Large intestine (tissue), 12 donors: ENCODE measurements at places on chromosomes 6 and 20. TPM values are rescaled to one million over a fixed set of nuclear protein-coding genes. Genes with fewer than 3 reads are reported as not detected.

The NNAT gene
- polyA plus RNA-seq, result 75.8 TPM

The LPA gene
- 0.06 TPM for polyA plus RNA-seq

The ZNF334 gene
- 29.6 TPM for polyA plus RNA-seq

The HBS1L gene
- 47.2 TPM for polyA plus RNA-seq

The LY6G6C gene
- polyA plus RNA-seq, result 0.25 TPM

The VARS1 gene
- polyA plus RNA-seq, result 34.2 TPM

- no peaks in the 10 kb centered on the region for H3K4me1 ChIP-seq
Observed at GRCh38 chr6:159221486-159222170, 52.4 kb downstream of the FNDC1 start.

- H3K27me3 ChIP-seq, result no peaks in the 10 kb centered on the region
- no peaks in the 10 kb centered on the region for H3K4me1 ChIP-seq
- no peak overlapping the region for H3K4me3 ChIP-seq
- H3K36me3 ChIP-seq, result no peaks in the 10 kb centered on the region
Observed at GRCh38 chr20:41276317-41276751, 41.2 kb downstream of the ZHX3 start.

DNA sequence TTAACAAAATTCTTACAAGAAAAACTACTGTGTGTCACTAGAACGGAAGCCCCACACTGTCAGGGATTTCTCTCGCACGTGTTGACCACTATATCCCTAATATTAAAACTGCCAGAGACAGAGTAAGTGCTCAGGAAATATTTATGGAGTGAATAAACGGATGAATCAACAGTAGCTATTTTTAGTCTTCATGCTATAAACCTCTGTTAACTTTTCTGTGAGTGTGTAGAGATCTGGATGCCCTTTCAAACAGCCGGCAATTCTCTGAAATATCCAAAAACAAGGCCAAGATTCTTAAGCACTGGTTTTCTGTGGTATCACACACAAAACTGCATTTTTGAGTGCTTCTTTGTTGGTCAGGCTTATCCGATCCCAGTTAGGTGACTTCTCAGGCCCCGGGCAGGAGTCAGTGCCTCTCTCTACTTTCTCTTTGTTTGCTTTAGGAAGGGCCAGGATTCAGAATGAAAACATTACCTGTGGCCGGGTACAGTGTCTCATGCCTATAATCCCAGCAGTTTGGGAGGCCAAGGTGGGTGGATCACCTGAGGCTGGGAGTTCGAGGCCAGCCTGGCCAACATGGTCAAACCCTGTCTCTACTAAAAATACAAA, 15.7 kb downstream of the ATP9A start:
- H3K27me3 ChIP-seq, result no peaks in the 10 kb centered on the region
- no peaks in the 10 kb centered on the region for H3K36me3 ChIP-seq
- peak overlapping the region; percentile 32 for H3K27ac ChIP-seq
- no peak overlapping the region for H3K4me3 ChIP-seq
- H3K4me1 ChIP-seq, result peaks cover 29% of the 10 kb centered on the region
- DNase-seq, result no peak

- H3K4me1 ChIP-seq, result peaks cover 4% of the 10 kb centered on the region
- peaks cover 57% of the 10 kb centered on the region for H3K27me3 ChIP-seq
- H3K4me3 ChIP-seq, result no peak overlapping the region
- DNase-seq, result no peak
- H3K36me3 ChIP-seq, result no peaks in the 10 kb centered on the region
Observed at GRCh38 chr20:36311141-36311853, 5.2 kb downstream of the DLGAP4 start.

DNA sequence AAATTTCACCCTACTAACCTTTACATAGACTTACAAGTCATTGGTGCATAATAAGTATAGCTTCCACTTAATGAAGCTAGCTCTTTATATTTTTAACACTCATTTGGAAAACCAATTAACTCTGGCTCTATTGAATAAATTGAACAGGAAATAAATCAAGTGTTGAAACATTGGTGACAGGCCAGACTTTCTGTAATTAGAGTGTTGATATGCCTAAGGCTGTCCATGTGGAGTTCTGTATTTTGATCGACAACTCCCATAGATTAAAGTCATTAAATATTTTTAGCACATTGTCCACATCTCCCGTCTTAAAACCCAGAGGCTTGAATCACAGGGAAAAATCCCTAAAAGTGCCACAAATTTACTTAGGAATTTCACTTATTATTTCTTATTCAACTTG, 468.3 kb downstream of the KHDRBS2 start:
- no peak for DNase-seq
- H3K27me3 ChIP-seq, result no peaks in the 10 kb centered on the region
- no peak overlapping the region for H3K27ac ChIP-seq
- H3K36me3 ChIP-seq, result no peaks in the 10 kb centered on the region

DNA sequence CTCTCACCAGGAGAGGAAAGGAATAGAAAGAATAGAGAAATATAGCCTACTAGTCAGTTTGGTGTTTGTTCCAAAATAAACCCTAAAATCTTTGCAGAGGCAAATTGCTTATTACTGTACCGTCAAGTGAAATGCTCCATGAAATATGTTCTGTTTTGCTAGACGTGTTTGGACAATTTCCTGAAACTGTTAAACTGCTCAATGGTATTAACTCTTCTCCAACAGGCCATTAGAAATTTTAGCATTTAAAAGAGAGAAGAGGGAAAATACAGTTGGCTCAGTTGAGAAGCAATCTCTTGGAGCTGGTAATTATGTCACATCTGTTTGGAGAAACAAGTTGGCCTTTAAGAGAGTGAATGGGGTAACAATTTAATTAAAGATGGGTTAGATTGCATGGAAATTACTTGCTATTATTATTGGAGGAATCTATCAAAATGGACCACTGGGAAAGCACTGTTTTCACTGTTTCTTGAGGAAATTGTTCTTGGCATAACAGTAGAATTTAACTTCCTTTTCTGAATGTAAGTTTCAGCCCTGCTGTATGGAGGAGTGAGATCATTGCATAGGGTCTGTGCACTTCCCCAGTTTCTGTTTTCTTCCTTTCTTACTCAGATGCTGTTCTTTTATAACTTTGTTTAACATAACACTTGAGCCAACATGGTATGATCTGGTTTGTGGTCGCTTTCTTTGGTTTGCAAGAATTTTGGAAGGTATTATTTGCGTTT, 373.6 kb downstream of the PLCB1 start:
- H3K4me3 ChIP-seq, result no peak overlapping the region
- DNase-seq, result no peak
- no peaks in the 10 kb centered on the region for H3K4me1 ChIP-seq
- H3K27ac ChIP-seq, result no peak overlapping the region
- no peaks in the 10 kb centered on the region for H3K36me3 ChIP-seq

DNA sequence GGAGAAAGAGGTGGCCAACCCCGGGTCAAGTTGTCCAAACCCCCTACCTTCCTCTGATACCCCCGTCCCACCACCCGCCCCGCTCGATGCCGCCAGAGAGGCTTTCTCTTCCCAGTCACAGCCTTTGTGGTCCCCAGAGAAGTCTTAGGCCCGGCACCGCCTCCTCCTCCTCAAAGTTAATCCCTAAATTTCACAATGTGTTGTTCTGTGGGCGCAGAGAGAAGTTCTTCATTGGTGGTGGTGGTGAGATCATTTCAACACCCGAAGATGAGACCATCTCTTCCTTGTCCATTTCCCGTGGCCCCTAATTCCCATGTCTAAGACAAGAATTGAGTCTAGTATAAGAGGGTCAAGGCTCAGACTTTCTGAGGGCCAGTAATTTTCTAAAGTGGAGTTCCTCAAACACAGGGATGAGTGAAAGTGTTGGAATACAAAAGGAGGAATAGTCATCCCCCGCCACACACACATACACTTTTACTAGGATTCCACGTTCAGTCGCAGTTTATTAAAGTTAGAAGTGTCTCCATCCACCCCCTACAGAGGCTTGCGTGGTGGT, 10.4 kb downstream of the TRIM31 start:
- H3K36me3 ChIP-seq, result no peaks in the 10 kb centered on the region
- peak overlapping the region; percentile 49 for H3K4me3 ChIP-seq
- H3K4me1 ChIP-seq, result peaks cover 42% of the 10 kb centered on the region
- peak overlapping the region; percentile 81 for H3K27ac ChIP-seq
- H3K27me3 ChIP-seq, result peaks cover 29% of the 10 kb centered on the region
